Kidney epithelial cell (primary cell): ENCODE measurements at places on chromosomes 5 and 9. TPM values are rescaled to one million over a fixed set of nuclear protein-coding genes. Genes with fewer than 3 reads are reported as not detected.

PTGES gene
- 37.9 and 39.5 TPM in 2 replicates for total RNA-seq

DDX41 gene
- 151 and 191 TPM in 2 replicates for total RNA-seq

GRCh38 chr5:123543438-123543837, 31.5 kb downstream of the CSNK1G3 start:
- peak; percentile 7 for DNase-seq

- DNase-seq = no peak
Measured at GRCh38 chr5:90878549-90879196, 320.1 kb downstream of the ADGRV1 start.

CDH18 gene
- total RNA-seq = 0.21 TPM in 1 of 2 replicates, not detected in the other

SLC36A3 gene
- not detected in 2 replicates for total RNA-seq

DNA sequence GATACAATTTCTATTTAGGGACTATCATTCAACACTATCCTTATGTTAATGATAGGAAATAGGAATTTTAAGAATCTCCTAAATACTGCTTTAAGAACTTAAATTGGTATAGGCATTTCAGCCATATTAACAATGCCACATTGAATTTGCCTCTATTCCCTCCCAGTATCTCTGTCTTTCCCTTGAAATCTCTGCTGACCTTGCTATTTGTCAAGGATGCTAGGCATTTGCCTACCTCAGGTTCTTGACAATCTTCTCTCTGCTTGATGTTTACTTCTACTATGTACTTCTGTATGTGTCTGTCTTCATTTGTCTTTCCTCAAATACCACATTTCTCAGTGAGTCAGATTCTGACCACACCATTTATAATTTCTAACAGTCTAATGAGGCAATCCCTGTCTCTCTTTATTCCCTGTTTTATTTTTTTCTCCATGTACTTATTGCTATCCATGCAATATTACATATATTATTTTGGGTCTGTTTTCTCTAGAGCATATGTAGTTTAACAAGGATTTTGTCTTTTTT, 1461.4 kb upstream of the CDH9 start:
- DNase-seq = no peak
